ENCODE measurements at places on chromosomes 7 and 10. TPM values are rescaled to one million over a fixed set of nuclear protein-coding genes. Genes with fewer than 3 reads are reported as not detected.

The CUBN gene
- 0.94 TPM for total RNA-seq

GRCh38 chr7:1566687-1567048 is 3.2 kb downstream of the PSMG3 start:
- no peak for DNase-seq

- DNase-seq = no peak
Observed at GRCh38 chr10:44460416-44460815, 75.5 kb upstream of the CXCL12 start.

GRCh38 chr7:97623333-97623732 is 108.6 kb upstream of the TAC1 start:
- no peak for DNase-seq

The EBF3 gene
- 6.9 TPM for total RNA-seq

The CTAGE4 gene
- 0.90 TPM for total RNA-seq

Data from right atrium auricular region (tissue), 2 donors.